NCI-H510A treated with DMSO at 0.1 percent for 48 hours (cell line): ENCODE measurements at places on chromosomes 7 and 10.

- DNase-seq: peak; percentile 2
These were observed 54.9 kb upstream of the ANK3 start for GRCh38 chr10:60444494-60445064.

GRCh38 chr10:44205067-44205466 is 179.8 kb downstream of the CXCL12 start:
- DNase-seq: no peak

DNA sequence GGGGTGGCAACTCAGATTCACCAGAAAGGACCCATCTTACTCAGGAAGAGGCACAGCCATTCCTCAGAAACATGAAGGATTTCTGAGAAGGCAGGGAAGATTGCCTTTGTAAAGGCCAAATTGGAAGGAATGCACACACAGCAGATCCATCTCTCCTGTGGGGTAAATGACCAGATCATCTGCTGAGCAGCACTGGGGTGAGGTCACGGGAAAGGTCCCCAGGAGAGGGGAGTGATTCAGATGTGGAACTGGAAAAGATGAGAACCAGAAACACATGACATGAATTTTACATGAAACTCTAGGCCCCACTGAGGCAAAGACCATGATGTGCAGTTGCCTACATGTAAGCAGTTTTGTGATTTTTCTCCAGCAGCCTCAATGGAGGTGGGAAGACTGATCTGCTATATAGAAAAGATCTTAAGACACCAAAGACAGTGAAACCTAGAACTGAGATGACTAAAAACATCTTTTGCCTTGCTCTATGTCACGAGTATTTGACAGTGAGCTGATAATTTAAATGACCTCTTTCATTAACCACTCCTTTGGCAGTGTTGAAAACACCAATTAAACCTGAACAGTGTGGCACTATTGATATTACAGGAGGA is 91.6 kb downstream of the AMPH start:
- no peak for DNase-seq

- DNase-seq: no peak
These were observed 26.5 kb downstream of the SNX8 start for GRCh38 chr7:2287745-2288144.

- no peak for DNase-seq
These were observed 69.4 kb upstream of the INPP5A start for GRCh38 chr10:132468216-132468615.

DNA sequence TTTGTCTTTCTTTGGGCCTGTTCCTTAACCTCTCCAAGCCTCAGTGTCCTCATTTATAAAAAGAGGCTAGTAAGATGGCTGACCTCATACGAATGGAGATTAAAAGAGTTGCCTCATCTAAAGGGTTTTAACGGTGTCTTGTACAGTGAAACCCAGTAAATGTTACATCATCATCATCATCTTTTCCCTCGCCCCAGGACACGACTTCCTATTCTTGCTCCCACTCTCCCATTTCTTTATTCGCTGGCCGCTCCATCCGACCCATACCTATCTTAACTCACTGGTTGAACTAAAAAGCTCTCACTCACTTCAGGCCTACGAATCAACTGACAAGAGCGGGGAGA is 554 bp downstream of the FRA10AC1 start:
- peak; percentile 49 for DNase-seq
